ENCODE measurements at places on chromosomes 3 and 15.

DNA sequence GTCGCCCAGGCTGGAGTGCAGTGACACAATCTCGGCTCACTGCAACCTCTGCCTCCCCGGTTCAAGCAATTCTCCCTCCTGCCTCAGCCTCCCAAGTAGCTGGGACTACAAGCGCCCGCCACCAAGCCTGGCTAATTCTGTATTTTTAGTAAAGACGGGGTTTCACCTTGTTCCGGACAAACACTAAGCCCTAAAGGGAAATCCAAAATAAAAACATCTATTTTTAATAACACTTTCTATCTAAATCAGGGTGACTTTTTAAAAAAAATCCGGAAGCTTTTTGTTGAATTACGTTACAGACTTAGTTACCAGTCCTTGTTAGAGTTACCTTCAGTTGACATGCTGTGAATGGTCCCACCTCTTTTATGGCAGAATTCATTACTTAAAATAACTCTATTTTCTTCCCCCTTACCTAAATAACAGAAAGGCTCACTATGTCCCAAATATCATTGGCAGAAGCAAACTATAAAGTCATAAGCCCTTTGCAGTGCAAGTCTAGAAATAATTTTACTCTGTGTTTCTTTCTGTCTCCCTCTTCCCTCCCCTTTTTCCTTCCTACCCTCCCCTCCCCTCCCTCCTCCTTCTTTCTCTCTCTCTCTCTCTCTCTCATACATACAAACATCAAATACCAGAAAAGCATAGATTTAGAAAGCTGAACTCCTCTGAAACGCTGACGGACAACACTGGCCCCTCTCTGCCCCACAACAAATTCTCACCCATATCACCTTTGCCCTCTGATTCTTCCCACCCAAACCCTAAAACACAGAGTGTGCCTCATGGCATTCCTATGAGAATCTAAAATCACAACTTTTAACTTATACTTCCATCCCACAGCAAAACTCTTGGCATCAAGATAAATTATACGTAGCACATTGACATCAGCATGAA, 18.3 kb downstream of the THBS1 start:
- DNase-seq = no peak

DNA sequence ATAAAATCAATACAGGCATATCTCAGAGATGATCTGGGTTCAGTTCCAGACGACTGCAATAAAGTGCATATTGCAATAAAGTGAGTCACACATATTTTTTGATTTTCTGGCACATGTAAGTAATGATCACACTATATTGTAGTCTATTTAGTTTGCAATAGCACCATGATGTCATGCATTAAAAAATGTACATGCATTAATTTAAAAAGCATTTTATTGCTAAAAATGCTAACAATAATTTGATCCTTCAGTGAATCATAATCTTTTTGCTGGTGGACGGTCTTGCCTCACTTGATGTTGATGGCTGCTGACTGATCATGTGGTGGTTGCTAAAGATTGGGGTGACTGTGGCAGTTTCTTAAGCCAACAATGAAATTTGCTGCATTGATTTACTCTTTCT, 511.1 kb downstream of the OTOL1 start:
- no peak for DNase-seq

- DNase-seq = no peak
Observed at GRCh38 chr3:27596334-27596841, 112.2 kb upstream of the SLC4A7 start.

- DNase-seq = peak; percentile 60
Observed at GRCh38 chr3:50587806-50588758, 18.8 kb downstream of the HEMK1 start.

DNA sequence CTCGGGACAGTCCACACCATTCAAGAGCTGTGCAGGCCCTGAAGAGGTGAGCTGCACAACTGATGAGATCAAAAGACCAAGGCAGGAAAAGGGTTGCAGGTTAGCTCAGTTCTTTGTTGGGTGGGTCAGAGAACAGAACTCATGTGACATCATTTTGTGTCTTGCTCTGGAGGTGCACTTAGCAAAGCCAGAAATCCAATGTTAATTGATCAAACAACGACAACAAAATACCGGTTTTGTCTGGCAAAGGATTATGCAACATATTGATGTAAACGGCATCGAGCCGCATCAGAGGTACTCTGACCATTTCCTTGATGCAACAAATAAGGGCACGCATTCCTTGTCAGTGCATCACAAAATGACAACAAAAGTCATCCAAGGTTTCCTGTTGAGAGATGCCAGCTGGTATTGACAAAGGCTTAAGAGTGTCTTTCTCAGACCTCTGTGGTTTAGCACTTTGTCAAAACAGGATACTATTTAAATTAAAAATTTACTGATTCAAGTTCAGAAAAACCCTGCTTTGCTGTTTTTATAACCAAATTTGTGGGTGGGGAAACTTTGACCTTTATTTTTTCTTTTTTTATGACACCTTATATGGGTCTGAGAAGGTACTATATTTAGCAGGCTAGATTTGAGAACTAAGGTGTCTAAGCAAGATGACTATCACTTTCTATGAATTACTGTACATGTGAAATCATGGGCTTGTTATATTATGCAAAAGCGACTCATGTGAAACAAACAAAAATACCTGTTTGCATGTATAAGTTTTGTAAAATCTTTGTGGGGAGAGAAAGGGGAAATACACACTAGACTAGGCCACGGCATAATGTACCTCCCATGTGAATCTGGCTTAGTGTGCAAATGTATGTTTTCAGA, 496.1 kb downstream of the FOXP1 start:
- DNase-seq = peak; percentile 36

DNA sequence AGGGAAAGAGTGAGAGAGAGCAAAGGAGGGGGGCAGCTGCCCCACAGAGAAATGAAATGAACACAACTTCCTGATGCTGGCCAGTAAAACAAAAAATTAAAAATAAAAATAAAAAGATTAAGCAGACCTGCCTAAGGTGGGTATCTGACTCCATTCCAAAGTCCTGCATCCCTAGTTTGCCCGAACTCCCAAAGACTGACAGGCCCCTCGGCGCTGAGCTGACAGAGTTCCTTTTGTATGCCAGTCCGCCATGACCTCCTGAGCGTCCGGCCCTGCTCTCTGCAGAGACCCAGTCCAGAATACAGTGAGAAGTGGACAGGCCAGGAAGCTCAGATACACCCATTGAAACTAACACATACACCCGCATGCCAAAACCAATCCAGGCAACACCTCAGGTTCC, 54.9 kb downstream of the CHDH start:
- no peak for DNase-seq
